Stimulated activated CD8-positive, alpha-beta memory T cell treated with anti-CD3 and anti-CD28 coated beads, Interleukin-4, amount 100 ng/mL, for 1 hour (primary cell): ENCODE measurements at places on chromosomes 5 and 9.

DNA sequence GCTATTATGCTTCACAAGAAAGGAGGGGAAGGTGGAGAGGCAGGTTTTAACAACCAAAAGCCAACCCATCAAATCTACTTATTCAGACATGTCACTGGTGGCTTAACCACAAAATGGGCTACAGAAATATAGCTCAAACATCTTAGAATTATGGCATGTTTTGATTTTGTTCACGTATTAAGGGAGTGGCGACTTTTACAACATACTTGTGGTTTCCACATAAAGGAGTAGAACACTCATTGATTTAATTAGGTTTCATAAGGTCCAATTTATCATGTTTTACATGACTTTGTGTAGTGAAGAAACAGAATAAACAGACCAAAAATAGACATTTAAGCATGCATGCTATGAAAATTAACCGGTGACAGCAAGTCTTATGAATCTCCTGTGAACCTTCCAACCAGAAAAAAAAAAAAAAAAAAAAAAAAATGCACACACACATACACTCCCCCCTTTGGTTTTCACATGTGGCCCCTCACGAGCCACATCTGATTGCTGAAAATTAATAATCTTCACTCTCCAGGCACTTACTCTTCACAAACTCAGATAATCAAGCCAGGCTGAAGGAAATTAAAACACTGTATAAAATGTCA, 5.4 kb downstream of the ZNF608 start:
- no peak for DNase-seq

DNA sequence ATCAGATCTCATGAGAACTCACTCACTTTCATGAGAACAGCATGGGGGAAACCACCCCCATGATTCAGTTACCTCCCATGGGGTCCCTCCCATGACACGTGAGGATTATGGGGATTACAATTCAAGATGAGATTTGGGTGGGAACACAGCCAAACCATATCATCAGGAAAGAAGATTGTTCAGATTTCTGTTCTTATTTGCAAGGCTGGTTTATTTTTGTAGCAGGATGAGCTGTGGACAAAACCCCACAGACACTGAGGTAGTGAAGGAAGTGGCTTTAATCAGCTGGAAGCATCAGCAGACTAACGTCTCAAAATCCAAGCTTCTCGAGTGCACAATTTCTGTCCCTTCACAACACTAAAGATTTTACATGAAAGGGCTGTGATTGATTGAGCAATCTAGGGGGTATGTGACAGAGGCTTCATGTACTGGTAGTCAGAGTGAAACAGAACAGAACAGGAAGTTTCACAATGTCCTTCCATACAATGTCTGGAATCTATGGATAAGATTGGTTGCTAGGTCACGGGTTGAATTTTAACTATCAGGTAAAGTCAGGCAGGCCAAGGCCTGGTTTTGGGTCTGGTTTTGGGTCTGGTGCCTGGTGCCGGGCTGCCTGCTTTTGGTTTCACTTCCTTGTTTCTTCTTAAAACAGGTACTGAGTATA, 91.3 kb upstream of the ZNF366 start:
- DNase-seq = no peak

DNA sequence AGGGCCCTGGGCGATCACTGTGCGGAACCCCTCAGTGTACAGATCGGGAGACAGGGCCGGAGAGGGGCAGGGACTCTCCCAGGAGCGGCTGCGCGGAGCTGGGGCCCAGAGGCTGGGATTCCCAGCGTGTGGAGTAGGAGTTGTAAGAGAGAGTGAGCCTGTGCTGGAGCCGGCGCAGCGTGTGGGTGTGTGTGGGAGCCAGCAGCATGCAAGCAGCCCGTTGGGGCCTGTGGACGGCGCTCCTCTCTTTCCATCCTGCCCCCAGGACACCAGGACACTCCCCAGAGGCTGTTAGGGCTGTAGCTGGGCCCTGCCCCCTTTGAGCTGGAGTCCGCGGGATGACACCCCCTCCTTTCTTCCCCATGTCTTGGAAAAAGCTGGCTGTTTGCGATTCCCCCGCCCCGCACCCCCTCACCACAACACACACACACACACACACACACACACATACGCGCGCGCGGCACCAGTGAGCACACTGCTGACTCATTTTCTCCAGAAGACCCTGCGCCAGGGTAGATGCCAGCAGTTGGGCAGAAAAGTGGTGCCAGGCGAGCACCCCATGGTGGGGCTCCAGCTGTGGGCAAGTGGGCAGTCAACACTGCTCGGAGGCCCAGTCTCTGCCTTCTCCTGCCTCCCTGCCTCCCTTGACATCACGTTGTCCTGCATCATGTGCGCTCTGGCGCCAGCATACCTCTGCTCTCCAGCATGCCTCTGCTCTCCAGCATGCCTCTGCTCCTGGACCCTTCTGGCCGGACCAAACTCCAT, 1.5 kb downstream of the COL27A1 start:
- no peak for DNase-seq

DNA sequence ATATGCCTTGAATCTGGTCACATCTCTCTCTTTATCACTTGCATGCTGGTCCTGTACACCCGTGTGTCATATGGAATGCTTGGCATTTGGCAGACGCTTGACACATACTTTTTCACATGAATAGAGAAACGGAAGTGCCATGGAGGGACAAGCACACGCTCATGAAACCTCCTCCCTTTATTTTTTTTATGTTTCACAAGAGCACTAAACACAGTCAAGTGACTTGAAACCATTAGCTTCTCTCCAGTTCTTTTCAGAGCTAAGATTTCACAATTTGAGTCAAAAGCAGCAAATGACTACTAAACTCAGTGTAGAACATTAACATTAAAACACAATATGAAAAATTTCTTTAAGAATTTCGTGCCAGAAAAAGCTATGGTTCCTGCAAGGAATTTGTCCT, 151.1 kb downstream of the DOCK2 start:
- DNase-seq = no peak

GRCh38 chr9:89797937-89798455, 193.2 kb downstream of the GADD45G start:
- no peak for DNase-seq

DNA sequence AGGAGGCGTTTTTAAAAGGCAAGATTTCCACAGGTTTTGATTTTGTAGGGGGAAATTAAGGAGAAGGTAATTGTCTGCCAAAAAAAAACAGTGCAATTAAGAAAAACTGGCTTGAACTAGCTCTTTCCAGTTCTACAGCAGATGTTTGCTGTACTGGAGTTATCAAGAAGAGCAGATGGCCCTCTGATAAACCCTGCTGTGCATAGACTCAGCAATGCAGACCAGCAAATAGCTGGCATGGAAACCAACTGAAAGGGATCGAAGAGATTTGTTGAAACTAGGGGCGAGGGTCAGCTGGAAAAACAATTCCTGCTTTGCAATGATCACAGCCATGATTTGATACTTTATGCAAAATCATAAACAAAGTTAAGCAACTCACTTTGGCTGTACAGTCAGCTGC, 17.8 kb upstream of the BHMT start:
- DNase-seq = no peak

DNA sequence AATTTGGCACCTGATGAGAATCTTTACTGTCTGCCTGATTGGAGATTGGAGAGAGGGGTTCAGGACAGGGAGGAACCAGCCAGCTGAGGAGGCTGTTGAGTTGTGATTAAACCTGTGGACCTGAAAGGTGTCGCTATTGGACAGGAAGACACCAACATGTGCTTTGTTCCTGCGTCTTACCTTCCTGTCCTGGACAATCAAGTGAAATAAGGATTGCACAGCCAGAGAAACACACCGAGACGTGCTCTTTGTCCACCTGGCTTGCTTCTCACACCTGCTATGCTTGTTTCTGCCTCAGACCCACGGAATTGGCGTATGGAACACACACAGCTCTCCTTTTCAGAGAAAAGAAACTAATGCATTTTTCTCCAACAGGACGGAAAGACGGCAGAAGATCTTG, 57.7 kb upstream of the CTSL start:
- no peak for DNase-seq

GRCh38 chr5:155082401-155082800, 68.8 kb downstream of the KIF4B start:
- no peak for DNase-seq

DNA sequence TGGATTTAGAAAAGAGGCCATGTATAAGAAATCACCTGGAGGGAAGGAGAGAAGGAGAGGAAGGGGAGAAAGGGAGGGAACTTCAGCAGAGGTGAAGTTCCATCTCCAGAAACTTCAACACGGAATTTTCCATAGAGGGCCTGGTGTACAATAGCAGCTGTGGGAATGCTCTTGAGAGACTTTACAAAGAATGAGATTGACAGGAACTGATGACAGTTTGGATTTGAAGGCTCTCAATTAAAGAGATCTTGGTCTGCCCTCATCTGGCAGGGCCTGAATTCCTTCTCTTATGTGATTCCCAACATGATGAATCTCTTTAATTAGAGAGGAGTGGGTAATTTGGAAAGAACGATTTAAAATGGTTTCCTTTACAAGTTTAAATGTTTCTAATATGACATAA, 143.5 kb downstream of the MLLT3 start:
- no peak for DNase-seq

DNA sequence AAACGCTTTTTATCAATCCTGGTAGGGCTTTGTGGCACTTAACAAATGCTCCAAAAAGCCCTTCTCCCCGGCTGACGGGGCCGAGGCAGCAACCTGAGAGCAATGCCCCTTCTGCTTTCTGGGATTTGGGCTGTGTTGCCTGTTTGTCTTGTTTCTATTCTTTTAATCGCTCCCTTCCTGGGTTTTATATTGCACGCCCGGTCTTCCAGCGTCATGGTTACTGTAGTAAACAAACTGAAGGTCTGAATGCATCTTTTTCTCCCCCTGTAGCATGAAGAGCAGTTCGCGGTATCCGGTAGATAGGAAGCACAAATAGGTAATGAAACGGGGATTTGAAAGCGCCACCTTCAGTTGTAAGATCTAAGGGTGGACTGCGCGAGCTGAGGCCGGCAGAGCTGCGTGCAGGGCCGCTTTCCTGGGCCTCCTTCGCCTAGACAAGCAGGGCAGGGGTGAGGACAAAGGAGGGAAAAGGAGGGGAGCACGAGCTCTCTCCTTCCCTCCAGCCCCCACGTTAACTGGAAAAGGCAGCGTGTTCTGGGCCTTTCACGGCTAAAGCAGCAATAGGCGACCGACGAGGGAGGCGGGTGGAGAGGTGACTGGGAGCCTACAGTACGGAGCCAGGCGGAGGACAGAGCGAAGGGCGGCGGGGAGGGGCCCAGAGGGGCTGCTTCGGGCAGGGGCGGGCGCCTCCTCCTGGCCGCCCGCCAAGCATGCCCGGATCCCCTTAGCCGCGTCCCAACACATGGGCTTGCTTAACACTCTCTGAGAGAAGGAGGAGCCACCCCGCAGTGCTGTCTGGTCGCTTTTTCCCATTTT, 49.3 kb upstream of the ZNF366 start:
- DNase-seq = no peak

DNA sequence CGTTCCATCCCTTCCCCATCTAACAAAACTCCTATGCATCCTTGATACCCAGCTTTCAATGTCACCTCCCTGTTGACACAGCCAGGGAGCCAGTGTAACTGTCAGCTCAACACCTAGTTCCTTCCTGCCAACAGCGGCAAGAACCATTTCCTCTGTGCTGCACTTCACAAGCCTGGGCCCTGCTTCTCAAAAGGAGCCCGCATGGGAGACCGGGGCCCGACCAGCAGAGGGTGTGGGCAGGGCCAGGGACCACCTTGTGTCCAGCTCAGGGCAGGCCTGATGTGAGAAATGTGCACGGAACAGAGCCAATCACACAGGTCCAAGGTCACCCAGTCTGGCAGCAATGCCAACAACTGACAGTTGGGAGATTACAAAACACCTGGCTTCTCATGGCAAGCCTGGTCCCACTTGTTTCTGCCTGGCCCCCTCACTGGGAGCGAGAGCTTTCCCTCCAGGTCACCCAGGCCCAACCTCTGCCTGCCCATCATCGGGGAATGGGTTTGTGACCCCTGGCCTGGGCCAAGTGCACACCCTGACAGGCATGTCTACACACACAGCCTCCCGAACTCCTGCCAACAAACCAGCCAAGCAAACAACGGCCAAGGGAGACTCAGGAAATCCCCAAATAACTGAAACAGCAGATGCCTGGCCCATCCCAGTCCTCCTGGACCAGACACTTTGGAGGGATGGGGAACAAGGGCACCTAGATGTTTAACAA, 3.1 kb downstream of the RNF44 start:
- DNase-seq = no peak

- no peak for DNase-seq
These were observed 80.8 kb downstream of the SNCAIP start for GRCh38 chr5:122392824-122393223.

DNA sequence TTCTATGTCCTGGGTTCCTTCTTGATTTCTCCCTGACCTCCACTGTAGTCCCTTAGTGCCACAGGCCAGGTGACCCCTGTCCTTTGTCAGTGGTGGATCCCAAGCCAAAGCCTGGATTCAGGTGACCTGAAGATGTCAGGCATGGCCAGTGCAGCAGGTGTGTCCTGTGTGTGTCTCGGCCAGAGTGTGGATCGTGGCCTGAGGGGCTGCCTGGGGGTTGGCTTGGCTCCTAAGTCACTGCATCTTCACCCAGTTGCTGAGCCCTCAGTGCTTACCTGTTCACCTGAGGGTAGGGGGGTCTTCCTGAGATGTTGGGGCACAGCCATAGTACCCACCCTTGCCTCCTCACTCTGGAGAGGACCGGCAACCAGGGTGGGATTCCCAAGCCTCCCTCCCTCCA, 61.8 kb upstream of the PITX1 start:
- DNase-seq = no peak

- no peak for DNase-seq
These were observed 92.2 kb upstream of the IL33 start for GRCh38 chr9:6123416-6123815.

DNA sequence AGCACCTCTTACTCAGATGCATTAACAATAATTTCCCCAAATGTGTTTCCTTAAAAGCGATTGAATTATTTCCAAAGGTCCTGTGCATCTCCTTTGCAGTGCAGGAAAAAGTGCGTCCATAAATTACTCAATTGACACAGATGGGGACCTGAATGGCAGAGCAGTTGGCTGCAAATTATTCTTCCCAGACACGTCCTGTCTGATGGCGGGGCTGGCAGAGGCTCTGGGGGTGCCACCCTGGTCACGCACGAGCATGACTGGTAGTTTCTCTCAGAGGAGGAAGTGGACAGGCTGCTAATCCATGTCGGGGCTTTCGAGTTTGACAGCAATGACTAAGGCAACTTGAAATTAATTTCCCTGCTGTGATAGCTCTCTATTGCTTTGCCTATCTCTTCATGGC, 264.8 kb upstream of the BRINP1 start:
- no peak for DNase-seq

DNA sequence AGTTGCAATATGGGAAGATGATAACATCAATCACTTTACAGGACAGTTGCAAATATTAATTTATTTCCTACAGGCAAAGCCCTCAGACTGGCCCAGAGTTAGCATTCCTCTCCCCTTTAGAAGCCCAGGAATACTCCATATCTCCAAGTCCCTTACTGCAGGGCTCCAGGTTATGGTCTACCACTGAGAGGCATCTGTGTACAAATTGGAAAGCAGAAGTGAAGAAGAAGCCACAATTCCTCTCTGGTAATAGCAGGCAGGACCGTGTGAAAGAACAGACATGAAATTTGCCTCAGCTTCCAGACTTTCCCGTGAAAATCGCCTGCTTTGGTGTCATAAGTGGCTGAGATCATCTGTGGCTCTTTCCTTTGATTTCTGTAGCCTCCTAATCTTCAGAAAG, 289.6 kb downstream of the GLIS3 start:
- no peak for DNase-seq

GRCh38 chr5:159341906-159342310, 11.6 kb upstream of the IL12B start:
- DNase-seq = peak; percentile 42
